NCI-H1436 (cell line): ENCODE measurements at places on chromosomes 2 and 18.

GRCh38 chr2:169002161-169002738 is 28.9 kb downstream of the ABCB11 start:
- DNase-seq: no peak

GRCh38 chr18:23745366-23745765 is 56.1 kb downstream of the LAMA3 start:
- DNase-seq: no peak

DNA sequence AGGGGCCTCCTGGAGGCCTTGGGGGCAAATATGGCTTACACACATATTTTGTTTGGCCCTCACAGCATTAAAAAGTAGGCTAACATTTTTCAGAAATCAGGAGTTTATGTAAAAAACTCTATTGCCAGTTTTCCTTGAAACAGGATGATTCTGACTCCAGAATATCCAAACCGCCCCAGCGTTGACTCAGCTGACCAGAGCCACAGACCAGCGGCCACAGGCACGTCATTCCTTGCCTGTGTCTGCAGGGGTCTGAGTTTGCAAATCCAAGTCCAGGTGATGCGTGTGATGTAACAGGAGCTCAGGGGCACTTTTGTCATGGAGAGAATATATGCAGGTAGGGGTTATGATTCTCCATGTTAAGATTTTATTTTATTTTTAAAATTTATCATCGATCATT is 79.4 kb upstream of the ALKAL2 start:
- DNase-seq: no peak

DNA sequence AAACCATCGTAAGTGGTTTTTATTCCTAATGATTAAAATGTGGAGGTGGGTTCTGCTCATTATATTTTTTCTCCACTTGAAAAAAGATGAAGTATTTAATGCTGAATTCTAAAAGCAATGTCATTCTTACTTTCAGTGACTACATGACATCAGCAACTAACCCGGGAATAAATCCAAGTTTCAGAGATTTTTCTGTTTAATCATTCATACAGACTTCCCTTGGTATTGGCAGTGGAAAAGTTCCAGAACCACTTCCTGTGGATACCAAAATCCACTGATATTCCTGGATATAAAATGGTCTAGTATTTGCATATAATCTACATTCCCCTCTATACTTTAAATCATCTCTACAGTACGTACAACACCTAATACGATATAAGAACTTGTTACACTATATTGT is 128.6 kb downstream of the ZNF532 start:
- no peak for DNase-seq

- DNase-seq: no peak
These were observed 750.5 kb downstream of the LRP1B start for GRCh38 chr2:141380008-141380979.

DNA sequence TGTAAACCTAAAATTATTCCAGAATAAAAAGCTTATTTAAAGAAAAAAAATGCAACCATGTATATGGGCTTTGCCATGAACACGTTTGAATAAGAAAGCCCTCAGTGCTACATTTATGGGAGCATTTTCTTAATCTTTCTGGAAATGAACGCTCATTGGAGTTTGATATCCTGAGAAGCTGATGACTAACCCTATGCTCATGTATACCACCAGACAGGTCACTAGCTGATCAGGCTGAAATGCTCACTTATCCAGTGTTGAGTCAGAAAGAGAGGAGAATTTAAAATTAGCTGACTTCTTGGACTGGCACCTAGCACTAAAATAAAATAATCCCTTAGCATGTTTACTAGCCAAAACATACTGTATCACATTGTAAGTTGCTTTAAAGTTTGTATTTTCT is 254.9 kb upstream of the SIX3 start:
- DNase-seq: no peak
